ENCODE measurements at places on chromosomes 12 and 14. TPM values are rescaled to one million over a fixed set of nuclear protein-coding genes. Genes with fewer than 3 reads are reported as not detected.

GRCh38 chr12:103308396-103308795 lies 187.4 kb downstream of the C12orf42 start:
- DNase-seq, result no peak

GRCh38 chr12:131000000-131000486 lies 46.3 kb downstream of the ADGRD1 start:
- DNase-seq, result no peak

GRCh38 chr12:128617304-128617833 lies 206.4 kb downstream of the SLC15A4 start:
- DNase-seq, result no peak

DNA sequence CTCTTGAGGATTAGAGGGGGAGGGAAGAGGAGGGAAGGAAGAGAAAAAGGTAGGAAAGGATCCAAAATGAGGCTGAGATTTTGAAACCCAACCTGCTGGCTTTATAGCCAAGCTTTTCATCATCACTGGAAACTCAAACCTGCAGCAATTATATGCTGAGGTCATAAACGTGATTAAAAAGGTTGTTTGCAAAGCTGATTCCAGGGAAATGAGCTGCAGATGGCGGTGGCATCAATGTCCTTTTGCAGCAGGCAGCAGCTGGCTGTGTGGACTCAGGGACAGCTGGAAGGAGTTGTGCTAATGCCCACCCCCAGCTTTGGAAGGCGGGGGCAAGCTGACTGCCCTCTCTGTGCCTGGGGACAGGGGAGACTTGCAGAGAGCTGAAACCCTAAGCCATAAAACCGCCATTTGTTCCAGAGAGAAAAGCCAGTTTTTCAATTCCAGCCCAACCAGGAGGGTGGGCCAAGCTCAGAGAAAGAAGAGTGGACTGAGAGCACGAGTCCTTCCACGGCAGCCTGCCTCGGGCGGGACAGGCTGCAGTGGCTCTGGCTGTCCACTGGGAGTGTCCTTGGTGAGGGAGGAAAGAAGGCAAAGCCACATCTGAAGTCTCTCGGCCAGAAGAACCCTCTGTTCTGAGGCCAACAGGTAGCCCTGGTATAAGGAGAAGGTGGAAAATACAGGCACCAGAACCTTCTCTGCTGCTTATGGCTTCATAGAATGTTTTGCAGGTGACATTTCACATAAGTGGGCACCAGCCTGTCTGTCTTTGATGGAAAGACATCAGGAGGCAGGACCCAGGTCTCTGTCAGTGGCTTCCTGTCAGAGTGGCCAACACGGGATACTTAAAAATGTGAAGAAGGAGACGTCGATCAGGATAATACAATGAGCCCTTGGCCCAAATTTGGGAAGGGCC lies 90.7 kb downstream of the SINHCAF start:
- DNase-seq, result peak; percentile 84

DNA sequence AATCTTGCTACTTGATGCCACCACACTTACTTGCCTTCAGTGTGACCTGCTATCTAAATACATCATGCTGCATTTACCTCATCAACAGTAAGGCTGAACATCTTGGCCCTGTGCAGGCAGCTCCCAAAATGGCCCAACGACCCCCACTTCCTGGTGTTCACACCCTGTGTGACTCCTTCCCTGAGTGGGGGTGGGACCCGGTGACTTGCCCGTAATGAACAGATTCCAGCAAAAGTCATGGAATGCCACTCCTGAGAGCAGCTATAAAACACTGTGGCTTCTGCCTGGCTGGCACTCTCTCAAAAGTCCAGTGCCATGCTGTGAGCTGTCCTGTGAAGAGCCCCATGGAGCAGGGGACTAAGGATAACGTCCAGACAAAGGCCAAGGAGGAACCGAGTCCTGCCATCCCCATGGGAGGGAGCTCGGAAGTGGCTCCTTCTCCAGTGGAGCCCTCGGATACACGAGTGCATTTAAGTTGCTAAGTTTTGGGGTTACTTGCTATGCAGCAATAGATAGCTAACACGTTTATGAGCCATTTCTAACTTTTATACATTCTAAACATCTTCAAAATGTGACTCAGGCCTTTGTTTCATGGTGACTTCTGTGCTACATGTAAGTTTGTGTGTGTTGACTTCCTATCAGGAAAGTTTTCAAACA lies 33.0 kb downstream of the P2RX2 start:
- DNase-seq, result no peak

DNA sequence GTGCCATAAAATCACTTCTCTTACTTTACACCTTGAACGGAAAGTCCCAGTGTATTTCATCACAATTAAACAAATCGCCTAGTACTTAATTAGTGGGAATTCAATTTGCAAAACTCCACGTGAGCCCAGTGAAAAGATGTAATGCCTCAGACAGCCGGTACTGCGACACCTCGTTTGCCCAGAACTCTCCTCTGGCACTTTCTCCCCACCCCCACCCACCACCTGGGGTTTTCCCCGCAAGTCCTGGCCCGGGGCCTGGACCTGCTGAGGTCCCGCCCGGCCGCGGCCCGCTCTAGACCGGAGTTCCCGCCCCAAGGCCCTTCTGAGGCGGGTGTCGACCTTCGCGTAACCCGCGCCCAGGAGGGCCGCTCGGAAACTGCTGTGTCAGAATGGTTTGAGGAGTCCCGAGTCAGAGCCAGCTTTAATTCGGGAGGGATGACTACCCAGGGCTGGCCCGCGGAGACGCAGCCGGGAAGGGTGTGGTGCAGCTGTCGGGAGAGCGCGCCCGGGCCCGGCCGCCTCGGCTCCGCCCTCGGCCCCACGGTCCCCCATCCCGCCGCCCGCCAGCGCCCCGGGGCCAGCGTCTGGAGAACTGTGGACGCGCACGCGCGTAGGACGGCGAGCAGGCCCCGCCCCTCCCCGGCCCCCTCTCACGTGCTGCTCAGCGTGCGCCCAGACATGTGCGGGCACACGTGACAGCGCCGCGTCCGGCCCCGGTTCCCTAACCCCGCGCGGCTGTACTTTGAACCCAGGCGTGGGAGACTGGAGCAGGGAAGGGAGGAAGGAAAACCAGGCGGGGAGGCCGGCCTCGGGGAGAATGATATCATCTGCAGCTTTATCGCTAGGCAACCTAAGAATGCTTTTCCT lies 10.8 kb downstream of the BHLHE41 start:
- DNase-seq, result peak; percentile 96

- DNase-seq, result no peak
Observed at GRCh38 chr12:97638739-97639138, 176.1 kb downstream of the RMST start.

DNA sequence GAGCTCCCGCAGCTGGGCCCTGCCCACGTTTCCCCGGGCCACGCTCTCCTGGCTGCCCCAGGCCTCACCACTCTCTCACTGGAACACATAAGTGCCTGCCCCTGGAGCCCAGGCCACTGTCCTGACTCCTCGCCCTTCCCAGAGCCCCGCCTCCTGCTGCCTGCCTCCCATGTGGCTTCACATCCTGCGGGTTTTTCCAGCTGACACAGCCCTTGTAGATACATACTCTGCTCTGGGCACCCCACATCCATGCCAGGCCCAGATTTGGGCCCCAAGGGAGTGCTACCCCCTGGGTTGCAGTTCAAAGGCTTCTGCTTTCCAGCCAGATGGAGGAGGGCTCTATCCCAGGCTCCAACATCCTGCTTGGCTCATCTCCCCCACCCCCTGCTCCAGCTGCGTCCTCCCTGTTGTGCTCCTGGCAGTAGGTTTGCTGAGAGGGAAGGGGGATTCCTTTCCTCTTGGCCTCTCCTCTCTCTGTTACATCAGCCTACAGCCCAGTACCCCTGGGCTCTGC lies 60.1 kb downstream of the TSPAN9 start:
- DNase-seq, result peak; percentile 45

The SBNO1 gene
- 28.9 TPM for total RNA-seq

The FAIM2 gene
- total RNA-seq, result 1.4 TPM

The HVCN1 gene
- 1.8 TPM for total RNA-seq

The RDH12 gene
- total RNA-seq, result 1.5 TPM

The A2M gene
- 567 TPM for total RNA-seq
